Ascending aorta (tissue), 2 donors: ENCODE measurements at places on chromosomes 12 and 14.

- DNase-seq, result no peak
These were observed 208.7 kb downstream of the KITLG start for GRCh38 chr12:88371416-88372183.

DNA sequence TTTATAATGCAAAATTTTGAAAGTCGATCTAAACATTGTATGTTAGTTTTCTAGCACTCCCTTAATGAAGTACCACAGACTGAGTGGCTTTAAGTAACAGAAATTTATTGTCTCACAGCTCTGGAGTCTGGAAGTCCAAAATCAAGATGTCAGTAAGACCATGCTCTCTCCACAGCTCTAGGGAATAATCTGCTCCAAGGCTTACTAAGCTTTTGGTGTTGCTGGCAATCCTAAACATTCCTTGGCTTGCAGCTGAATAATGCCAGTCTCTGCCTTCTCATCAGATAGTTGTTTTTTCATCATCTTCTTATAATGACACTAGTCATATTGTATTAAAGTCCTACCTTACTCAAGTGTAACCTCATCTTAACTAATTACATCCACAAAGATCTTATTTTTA is 102.2 kb downstream of the RASSF9 start:
- DNase-seq, result no peak

DNA sequence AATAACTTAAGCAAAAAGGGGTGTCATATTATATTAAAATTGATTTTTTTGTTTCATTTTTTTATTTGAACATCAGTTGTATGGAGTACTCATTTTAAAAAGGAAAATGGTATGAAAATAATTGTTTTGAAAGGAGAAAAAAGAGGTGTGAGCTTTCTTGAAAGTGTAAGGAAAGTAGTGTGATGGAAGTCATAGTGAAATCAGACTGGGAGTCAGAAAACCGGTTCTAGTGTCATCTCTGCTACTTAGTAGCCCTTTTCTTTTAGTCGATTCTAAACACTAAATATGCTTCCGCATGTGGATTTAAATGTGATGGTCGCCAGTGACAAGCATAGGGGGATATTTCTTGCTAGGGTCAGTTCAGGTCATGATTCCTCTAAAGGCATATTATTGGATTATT is 1.8 kb upstream of the DYRK2 start:
- no peak for DNase-seq

DNA sequence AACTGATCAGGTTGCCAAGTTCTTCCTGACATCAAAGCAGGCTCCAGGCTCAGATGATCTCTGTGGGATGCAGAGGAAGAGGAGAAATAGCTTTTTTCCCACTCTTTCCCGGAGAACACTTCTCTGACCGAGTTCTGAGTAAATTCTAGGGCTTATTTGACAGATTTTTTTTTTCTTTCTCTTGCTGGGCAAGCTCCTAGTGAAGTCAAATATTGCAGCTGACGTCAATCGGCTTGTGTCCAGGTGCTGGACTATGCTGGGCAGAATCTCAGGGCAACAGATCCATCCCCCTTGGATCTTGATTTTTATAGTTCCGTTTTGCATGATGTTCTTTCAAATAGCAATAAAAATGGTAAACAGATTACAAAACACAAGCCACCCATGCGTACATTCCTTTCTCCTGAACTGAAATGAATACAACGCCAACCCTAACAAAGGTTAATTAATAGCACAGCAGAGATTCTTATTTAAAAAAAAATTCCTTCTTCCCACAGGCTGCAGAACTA is 182.2 kb downstream of the NOVA1 start:
- DNase-seq, result no peak
